ENCODE measurements at places on chromosomes 5 and 9.

- DNase-seq, result no peak
Measured at GRCh38 chr5:6551287-6551954, 81.4 kb downstream of the NSUN2 start.

GRCh38 chr9:4933177-4933576, 51.9 kb upstream of the JAK2 start:
- DNase-seq, result no peak

GRCh38 chr5:40307920-40308319, 371.8 kb upstream of the PTGER4 start:
- no peak for DNase-seq

- DNase-seq, result no peak
Measured at GRCh38 chr9:130763331-130764171, 70.0 kb downstream of the EXOSC2 start.

DNA sequence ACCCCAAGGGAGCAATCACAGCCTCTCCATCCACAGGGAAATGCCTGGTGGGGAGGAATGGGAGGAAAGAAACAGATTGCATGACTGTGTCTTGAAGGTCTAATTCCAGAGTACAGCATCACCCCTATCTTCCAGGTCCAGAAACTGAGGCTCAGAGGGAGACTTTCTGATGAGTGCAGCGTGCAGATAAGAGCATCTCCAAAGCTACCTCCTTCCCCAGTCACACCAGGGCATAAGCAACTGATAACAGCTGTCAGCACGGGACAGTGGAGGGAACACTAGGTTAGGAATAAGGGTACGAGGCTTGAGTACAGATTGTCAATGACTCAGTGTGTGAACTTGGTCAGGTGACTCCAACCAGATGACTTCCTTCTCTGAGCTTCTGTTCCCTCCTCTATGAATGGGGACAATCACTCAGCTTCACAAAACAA, 126.9 kb downstream of the KCNIP1 start:
- no peak for DNase-seq

GRCh38 chr5:121029536-121030245, 565.6 kb downstream of the PRR16 start:
- no peak for DNase-seq

GRCh38 chr5:92580814-92581213, 1000.2 kb downstream of the NR2F1-AS1 start:
- no peak for DNase-seq

DNA sequence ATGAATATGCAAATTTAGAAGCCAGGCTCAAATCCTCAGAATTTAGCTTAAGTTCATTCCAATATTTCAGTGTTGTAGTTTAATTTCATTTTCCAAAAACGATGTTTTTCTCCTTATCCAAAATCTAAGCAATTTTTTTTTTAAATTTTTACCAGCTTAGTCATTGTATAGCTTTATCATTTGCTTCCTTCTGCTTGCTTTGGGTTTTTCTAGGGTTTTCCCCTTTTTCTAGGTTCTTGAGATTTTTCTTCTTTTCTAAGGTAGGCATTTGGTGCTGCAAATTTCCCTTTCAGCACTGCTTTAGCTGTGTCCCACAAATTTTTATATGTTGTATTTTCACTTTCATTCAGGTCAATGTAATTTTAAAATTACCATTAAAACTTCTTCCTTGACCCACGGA, 34.4 kb upstream of the CCDC112 start:
- DNase-seq, result no peak

DNA sequence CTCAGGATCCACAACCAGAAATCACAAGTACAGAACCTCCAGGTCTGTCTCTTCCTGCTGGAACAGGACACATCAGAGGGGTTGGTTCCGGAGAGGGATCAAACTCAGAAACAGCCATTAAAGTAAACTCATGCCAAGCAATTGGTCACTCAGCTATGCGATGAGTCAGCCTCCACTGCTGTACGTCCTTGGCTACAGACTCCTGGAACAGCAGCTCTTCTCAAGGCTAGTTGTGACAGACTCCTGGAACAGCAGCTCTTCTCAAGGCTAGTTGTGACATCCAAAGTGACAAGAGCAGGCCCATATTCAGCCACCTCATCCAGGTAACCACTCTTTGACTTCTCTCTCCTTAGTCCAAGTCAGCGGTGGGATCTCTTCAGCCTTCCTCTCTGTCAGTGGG, at the start of gene SPINK13:
Gene SPINK13, plus strand, starts transcription at position 229 of the 400 bp plus-strand sequence. CDS start 1,279 bp downstream, outside the sequence.
- DNase-seq, result peak; percentile 4

- no peak for DNase-seq
Measured at GRCh38 chr9:71146511-71146910, 25.1 kb upstream of the TRPM3 start.
